ENCODE measurements at places on chromosomes 4 and X.

GRCh38 chr4:1305261-1305711 lies 15.6 kb downstream of the MAEA start:
- DNase-seq, result no peak

- no peak for DNase-seq
Observed at GRCh38 chr4:99315839-99316238, 5.4 kb downstream of the ADH1B start.

DNA sequence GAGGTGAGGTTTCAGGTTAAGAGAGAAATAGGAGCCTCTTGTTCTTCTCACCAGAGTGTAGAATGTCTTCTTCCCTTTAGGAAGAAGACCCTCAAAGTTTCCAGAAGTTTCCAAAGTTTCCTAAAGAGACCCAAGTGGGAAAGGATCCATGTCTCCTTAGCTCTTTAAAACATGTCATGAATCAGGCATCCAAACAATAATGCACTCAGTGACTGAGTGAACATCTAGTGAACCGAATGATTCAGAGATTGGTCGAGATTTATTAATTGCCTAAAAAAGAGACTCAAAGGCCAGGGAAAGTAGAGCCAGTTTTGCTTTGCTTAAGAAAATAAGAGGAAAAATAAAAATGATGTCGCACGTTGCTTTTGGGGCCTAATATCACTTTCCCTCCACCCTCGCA lies 29.4 kb downstream of the FGF5 start:
- DNase-seq, result no peak

DNA sequence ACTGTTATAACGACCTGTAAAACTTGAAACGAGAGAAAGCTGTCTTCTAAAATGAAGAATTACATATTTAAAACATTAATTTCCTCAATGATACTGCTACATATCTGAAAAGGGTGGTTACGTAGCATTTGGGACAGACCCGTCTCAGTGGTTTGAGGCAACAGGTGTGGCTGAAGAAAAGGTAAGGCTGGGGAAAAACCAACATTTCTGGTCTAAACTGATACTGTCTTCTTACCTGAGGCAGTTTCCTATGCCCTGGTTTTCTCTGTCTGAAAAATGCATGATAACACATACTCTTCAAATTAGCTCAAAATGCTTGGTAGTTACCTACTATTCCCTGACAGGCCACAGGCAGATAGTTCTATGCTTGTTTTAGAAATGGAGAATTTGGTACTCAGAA lies 30.4 kb downstream of the PLS3 start:
- DNase-seq, result no peak

DNA sequence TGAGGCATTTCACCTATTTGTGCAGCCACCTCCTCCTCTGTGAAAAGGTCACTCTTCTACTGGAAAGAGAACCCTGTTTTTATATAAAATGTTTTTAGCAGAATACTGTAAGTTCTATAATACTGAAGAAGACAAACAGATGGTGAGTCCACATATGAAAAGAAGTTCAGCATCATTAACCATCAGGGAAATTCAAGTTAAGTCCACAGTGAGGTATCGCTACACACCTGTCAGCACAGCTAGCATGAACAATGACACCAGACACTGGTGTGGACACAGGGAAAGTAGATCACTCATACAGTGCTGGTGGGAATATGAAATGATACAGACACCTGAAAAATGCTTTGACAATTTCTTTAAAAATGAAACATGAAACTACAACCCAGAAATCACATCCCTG lies 133.0 kb downstream of the MAD2L1 start:
- no peak for DNase-seq

DNA sequence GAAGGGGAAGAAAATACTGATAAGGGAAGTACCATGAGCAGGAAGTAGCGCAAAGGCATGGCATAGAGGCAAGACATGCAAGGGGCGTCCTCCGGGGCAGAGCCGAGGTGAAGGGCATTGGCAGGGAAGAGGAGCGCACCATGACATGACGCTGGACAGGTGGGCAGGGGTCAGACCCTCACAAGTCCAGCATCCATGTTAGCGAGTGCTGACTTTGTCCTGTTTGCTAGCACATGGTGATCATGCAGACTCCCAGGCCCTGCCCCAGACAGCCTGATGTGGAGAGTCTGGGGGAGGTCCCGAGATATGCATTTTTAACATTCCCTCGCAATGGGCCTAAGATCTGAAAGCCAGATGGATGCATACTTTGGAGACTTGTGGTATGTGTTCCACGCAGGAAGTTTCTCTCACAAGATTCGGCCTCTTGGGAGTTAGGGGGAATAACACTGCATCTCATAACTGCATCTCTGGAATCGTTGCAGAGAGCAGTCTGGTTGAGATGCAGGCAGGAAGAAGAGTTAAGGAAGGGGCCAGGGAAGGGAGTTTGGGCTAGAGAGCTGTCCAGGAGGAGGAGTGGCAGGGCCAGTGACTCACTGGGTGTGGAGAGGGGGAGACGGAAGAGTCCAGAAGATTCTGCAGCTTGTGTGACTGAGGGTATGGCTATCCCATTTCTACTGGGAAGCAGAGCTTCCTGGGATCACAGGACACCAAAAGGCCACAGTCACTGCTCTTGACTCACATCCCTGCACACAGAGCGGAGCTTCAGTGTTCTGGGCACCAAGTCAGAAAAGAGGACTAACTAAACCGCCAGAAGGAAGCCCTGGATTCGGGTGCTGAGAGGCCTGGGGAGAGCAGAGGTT lies 59.7 kb downstream of the FAM184B start:
- DNase-seq, result no peak

GRCh38 chrX:153476666-153477363 lies 6.4 kb upstream of the HAUS7 start:
- DNase-seq, result no peak

DNA sequence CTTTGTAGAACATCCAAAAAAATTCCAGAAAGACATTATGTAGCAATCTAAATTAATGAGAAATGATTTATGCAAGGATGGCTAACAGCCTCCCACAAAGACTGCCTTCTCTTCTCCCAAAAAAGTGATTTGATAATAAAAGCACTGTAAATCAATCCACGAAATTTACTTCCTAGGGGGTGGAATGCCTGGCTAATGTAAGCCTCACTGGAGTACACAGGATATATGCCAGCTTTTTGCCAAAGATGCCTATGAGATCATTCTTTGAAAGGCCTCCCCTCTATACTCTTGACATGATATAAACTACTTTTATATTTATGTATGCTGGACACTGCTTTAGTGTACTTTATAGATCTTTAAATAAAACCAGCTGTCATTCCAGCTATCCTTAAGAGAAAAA lies 211.1 kb downstream of the ADAMTS3 start:
- DNase-seq, result no peak

DNA sequence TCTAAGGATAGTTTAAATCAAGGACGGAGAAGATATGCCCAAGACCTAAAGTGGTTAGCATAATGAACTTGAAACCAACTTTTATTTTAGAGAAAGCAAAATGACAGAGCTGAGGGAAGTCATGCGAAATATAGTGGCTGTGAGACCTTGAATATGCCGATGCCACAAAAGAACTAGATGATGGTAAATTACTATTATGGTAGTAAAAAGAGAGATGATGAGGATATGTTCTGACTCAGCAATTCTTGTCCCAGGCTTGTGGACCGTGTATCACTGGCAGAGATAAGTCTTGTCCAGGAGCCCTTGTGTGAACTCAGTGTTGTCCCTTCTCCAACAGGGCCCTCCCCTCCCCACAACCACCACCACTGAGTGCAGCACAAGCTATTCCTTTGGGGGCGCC lies 1605.6 kb upstream of the TENM3 start:
- DNase-seq, result no peak

DNA sequence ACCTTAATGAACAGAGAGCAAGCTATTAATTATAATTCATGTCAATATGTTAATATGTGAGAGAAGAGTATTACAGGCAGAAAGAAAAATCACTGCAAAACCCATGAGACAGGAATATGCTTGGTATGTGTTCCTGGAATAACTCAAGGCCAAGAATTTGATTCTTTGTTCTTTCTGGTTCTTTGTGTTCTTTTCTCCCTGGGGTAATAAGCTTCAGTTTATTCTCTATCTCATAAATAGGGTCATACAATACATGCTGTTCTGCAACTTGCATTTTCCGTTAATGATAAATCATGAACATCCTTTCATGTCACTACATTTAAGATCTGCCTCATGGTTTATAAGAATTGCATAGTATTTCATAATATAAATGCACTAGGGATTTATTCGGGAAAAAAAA lies 16.8 kb upstream of the THOC2 start:
- DNase-seq, result no peak
